ENCODE measurements at places on chromosomes 13 and 19.

DNA sequence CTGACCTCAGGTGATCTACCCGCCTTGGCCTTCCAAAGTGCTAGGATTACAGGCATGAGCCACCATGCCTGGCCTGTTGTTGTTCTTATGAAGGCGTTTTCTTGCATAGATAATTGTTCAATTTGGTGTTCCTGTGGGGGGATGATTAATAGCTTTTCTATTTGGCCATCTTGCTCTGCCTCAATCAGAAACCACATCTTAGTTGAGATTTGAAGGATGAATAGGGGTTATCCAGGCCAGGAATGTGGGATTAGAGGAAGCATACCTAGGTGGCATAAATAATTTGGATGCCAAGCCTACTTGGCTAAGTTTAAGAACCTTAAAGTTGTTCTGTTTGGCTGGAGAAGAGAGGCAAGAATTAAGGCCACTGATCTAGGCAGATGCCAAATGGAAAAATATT, 44.4 kb downstream of the CCNA1 start:
- no peak for DNase-seq

- DNase-seq, result peak; percentile 94
Observed at GRCh38 chr19:10085641-10086590, at the start of gene SHFL. Gene SHFL, plus strand, starts transcription at chr19:10086317. Its CDS starts 111 bp downstream, at chr19:10086428.

GRCh38 chr13:91052876-91053275, 294.6 kb upstream of the MIR17HG start:
- DNase-seq, result no peak

DNA sequence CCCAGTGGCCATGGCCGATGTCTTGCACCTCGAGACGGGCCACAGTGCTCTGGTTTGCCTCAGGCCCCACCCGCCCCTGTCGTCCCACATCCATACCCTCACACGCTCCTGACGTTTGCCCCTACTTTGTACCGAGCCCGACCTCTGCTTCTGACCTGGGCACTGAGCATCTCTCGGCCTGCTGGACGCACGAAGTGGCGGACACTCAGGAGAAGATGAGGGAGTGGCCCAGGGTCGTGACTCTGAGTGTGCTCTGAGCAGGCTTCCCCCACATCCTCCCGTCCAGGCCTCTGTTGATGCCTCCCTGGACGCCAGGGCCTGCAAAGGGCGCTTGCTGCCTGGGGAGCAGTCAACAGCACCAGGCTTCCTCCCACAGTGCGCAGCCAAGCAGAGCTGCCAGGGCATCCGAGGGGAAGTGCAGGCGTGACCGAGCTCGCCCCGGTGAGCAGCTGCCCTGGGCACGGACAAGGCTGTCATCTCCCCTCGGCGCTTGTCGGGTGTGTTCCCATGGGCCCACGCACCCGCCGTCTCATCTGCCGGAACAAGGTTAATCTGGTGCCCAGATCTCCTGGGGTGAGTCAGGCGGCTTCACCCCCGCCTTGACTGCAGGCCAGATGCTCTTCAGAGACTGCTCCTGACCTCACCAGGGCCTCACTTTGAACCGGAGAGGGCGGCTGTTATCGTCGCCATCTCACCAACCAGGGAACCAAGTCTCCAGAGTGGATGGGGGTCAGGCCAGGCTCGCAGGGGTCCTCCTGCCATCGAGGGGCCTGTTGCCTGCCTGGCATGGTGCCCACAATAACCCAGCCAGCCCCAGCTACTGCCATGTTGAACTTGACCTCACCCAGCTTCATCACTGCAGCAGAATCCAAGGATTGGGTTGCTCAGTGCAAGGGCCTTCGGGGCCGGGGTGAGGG, 27.2 kb downstream of the COMP start:
- DNase-seq, result no peak

DNA sequence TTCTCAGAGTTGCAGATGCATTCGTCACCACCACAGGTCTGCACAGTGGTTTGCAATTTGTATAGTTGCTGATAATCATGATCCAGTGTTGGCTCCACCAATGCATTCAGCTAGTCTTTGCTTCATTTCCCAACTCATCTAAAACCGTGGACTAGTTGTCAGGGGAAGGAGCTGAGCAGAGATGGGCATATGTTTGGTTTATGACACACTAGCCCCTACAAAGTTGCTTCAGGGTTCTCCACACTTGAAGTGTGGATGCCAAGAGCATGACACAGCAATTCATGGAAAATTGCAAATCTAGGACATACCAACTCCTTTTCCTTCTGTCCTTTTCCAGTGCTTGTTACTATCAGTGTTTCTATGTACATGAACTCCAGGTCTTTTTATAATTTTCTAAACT, 168.0 kb downstream of the TNFSF13B start:
- DNase-seq, result no peak

- no peak for DNase-seq
Observed at GRCh38 chr19:28142258-28142657, 1070.7 kb downstream of the UQCRFS1 start.

DNA sequence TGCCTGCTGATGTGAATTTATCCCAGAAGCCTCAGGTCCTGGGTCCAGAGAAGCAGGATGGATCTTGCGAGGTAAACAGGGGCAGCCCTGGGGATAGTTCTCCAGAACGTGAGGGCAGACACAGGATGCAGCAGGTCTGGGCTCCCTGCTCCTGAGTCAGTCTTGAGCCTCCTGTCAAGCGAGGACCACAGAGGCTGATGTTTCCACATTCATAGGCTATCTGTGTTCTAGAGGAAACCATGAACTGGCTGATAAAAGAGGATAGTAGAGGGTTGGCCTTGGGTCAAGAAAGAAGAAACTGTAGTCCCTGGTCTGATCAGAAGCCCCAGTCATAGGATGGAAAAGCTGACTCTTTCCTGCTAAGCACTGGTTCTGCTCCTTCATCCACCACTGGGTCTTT, 2.2 kb downstream of the ZNF175 start:
- no peak for DNase-seq

DNA sequence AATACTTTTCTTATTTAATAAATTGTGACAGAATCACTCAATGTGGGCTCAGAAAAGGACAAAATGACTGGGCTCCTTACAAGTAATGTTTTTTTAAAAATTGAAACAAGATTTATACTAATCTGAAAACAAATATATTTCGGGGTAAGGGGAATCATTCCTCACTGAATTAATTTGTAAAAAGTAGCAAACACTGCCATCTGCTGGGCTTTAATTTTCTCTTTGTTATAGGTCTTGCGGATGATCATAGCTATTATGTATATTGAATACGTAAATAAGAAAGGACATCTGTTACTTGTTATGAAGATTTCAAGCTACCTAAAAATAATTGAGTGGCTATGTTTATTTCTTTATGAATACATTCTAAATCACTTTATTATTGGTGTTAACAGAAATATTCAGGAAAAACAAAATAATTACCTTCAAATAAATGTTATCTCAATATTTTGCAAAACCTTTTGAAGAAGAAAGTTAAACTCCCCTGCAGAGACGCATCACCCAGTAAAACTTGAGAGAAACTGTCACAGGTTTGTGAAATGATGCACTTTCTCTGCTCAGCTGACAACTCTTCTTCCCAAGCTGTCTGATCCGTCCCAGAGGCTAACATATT, 17.8 kb upstream of the ENOX1 start:
- DNase-seq, result peak; percentile 85

GRCh38 chr13:110458594-110459365, 102.7 kb downstream of the RAB20 start:
- no peak for DNase-seq

DNA sequence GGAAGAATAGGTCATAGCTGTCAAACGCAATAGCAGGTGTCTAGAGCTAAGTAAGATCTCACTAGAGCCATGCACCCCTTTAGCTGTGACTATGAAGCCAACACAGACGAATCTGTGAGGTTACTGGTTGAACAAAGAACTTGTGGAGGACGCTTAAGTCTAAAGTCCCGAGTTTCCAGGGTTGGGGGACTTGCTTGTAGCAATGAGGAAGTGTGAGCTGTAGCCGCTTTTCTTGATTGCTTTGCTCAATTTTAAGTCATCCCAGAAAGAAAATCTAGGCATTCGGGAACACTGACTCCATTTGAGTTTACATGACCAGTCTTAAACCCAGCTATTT, 1.6 kb downstream of the GPC5 start:
- no peak for DNase-seq

GRCh38 chr19:39132344-39132969, 6.9 kb downstream of the PAK4 start:
- DNase-seq, result no peak

DNA sequence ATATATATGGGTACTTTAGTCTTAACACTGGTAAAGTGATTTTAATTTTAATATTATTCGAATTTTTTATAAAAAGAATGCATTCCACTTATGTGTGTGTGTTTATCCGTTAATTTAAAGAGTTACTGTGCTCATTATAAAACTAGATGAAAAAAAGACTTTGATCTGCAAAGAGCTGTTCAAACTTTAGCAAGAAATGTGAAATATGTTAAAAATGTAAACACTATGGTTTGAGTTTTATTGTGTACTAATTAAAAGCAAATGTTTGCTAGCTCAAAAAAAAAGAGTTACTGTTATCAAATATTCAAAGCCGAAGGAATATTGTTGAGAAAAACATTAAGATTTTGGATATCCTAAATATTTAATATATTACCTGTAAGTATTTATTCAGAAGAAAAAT, 34.5 kb downstream of the UFM1 start:
- no peak for DNase-seq

DNA sequence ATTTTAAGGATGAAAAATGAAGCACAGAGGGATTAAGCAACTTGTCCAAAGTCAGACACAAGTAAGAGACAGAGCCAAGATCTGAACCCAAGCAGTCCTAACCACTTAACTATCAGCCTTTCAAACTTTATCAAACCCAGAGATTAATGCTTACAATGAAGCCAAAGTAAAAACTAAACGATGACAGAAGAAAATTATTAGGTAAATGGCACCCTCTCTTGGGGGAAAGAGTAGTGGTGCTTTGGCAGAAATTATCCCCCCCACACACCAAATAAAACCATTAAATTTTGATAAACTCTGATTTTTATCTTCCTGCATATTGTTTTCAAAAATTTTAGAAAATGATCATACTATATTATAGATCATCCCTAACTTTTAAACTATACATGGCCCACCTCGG, 329.2 kb downstream of the SLC7A1 start:
- no peak for DNase-seq

DNA sequence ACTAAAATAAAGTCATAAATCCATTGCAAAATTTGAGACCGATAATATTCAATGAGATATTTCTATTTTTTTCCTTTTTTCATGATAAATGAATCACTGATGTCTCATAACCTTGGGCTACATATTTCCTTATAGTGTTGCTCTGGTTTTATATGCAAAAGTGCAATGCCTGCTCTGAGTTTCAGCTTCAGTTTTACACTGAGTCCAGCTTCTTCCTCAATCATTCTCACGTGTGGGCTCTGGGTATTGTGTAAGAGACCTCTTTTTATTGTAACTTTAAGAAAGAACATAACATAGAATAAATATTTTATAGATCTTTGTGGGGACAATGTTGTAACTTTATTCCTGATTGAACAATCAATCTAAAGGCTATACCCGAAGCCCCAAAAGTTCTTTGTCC, 280.2 kb upstream of the EDNRB start:
- DNase-seq, result no peak

- DNase-seq, result no peak
Observed at GRCh38 chr19:57800696-57801095, 14.0 kb downstream of the ZNF552 start.

Measured in stomach (tissue), 19 donors.